GDM1 (cell line): ENCODE measurements at places on chromosomes 5 and 9.

DNA sequence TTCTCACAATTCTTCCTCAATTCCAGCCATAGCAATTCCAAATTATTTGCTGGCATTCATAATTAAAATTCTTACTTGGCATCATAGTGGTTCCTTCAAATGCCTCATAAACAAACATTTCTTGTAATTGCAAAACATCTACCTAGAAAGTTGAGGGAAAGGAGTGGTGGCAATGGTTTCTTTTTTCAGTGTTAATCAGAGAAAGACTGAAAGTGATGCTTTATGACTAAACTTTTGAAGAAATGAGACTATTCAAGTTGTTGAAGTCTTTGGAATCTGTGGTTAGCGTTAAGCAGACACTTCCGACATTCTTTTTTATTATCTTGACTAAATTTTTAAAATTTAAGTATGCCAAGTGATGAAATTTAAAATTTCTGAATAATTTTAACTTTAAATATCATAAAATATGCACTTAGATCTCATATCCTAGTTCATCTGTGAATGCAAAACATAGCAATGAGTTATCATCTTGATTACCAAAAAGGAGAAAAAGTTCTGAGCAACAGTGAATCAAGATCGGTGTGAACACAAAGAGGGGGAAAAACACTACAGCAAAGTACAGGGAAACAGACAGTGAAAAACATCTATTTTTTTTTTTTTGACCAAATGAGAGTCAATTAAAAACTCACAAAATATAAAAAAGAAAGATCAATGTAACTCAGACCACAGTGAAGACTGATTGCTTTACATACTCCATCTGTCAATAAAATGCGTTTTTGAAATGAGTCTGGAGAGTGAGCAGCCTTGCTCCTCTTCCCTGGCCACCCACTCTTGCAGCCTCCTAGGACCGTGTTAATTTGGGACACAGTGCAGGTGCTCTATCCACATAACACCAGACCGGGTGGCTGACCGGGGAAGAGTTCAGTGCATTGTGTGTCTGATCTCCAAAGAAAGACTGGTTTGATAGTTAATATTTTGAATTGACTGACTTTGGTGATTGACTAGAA, 20.6 kb upstream of the IL7R start:
- DNase-seq = no peak

DNA sequence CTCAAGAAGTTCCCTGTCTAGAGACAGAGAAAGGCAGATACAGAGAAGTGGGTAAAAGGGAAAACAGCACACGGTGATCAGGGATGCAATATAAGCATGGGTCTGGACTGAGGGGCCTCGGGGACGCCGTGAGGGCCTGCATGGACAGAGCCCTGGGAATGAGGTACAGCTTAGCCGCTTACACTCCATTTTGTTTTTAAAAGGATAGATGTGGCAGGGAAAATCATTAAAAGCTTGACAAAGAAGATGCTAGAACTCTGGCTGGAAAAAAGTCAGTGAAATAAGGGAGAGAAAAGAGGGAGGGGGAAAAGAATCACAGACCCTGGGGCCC, 69.1 kb downstream of the EPB41L4B start:
- no peak for DNase-seq

- DNase-seq = no peak
Measured at GRCh38 chr9:136317695-136318094, 9.6 kb upstream of the GPSM1 start.

- DNase-seq = no peak
Measured at GRCh38 chr5:92468295-92468694, 1085.2 kb upstream of the ARRDC3 start.

GRCh38 chr9:5820425-5820824, 12.5 kb downstream of the ERMP1 start:
- DNase-seq = no peak

DNA sequence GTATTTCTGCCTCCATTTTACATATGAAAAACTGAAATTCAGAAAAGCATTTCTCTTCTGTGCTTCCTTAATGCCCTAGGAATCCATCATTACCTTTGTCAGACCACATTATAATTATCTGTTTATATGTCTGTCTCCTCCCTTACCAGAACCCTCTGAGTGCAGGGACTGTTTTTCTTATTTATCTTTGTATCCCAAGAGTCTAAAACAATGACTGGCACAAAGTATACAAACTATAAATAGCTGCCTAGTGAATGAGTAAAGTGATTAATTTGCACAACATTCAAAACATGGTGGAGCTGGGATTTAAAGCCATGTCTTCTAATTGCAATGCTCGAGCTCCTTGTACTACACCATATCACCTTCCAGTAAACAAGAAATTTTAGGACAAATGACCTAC, 49.3 kb upstream of the HK3 start:
- no peak for DNase-seq

DNA sequence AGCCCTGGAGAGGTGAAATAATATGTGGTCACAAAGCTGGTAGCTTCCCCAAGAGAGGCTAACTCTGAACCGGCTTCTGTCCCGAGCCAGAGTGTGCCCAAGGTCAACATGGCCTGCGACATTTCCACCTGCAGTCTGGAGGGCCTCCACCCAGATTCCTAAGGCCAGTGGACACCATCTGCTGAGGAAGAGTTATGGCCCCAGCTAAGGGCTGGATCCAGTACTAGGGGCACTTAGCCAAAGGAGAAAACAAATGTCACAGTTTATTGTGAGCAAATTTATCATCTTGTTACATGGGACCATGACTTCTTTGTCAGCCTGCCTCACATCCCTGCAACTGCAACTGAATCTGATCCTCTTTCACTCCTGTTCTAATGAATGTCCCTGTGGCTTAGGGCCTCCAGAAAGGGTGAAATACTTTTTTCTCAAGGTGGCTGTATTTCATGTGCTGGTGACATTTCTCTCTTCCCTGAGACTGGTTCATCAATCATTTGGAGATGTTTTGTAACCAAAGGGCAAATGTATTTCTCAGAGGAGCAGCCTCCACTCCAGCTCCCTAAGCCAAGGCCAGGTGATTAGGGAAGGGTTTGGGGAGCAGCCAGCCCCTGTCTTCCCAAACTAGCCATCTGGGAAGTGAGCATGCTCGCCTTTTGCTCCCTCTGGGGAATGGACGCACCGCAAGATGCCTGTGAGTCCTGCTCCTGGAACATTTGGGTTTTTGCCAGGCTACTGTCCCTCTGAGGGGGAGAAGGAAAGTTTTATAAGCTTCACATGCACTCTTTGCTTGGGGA, 148.3 kb downstream of the CMYA5 start:
- DNase-seq = no peak

DNA sequence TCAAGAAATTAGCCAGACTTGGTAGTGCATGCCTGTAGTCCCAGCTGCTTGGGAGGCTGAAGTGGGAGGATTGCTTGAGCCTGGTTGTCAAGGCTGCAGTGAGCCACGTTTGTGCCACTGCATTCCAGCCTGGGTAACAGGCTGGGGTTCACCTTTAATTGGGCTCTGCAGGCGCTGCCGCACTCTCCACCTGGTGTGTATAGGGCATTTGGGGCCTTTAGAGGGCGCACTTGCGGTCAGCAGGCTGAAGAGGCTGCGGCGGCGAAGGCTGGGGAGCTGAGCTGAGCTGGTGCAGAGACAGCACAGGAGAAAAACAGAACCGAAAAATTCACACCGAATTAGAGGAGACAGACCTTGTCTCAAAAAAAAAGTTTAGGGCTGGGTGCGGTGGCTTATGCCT, 31.2 kb downstream of the CDK7 start:
- no peak for DNase-seq
